ENCODE measurements at places on chromosomes 1 and 21. TPM values are rescaled to one million over a fixed set of nuclear protein-coding genes. Genes with fewer than 3 reads are reported as not detected.

The ELAVL4 gene
- 119 TPM for total RNA-seq

The CD48 gene
- 0.46 TPM for total RNA-seq

The IL12RB2 gene
- total RNA-seq = 3.5 TPM

The BNIPL gene
- total RNA-seq = 0.23 TPM

The TRIM67 gene
- 29.3 TPM for total RNA-seq

The ABCB10 gene
- 16.8 TPM for total RNA-seq
